ENCODE measurements at places on chromosomes 4 and X.

GRCh38 chr4:16203083-16203482 is 23.2 kb downstream of the TAPT1 start:
- no peak for DNase-seq

DNA sequence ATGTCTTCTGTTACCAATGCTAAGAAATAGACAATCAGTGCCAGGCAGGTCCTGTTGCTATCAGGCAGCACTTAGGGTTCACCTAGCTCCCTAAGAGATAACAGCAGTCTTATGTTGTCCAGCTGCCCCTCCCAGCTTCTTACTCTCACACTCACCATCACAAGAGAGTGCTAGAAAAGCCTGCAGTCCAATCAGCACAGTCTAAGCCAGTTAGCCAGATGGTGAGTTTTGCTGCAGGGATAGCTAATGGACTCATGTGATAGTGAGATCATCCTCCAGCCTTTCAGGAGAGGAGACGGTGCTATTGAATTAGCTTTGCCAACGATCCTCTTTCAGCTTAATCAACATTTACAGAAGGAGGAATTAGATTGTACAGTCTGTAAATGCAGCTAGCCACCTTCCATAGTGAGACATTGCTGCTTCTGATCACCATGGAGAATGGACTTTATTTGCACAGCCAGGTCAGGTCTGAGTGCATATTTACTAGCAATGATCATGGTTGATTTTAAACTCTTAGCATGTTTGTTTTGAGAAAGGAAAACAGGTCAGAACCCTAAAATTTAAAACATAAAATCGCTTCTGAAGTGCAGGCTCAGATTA is 438.3 kb downstream of the CENPC start:
- DNase-seq, result no peak

DNA sequence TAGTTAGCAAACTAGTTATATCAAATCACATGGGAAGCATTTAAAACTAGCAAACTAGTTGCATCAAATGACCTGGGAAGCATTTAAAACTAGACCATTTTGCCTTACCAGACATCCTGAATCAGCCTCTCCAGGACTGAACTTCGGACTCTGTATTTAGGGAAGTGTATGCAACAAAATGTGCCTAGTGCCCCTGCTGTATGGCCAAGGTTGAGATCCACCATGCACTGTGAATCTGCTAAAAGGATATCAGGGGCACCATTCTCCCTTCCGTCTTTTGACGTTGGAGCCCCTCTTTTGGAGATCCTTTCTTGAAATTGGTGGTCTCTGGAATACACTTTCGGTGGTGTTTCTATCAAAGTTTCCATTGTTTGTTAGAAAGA is 49.5 kb downstream of the CCNI start:
- no peak for DNase-seq

- no peak for DNase-seq
Observed at GRCh38 chr4:10442976-10443375, 14.2 kb downstream of the ZNF518B start.

DNA sequence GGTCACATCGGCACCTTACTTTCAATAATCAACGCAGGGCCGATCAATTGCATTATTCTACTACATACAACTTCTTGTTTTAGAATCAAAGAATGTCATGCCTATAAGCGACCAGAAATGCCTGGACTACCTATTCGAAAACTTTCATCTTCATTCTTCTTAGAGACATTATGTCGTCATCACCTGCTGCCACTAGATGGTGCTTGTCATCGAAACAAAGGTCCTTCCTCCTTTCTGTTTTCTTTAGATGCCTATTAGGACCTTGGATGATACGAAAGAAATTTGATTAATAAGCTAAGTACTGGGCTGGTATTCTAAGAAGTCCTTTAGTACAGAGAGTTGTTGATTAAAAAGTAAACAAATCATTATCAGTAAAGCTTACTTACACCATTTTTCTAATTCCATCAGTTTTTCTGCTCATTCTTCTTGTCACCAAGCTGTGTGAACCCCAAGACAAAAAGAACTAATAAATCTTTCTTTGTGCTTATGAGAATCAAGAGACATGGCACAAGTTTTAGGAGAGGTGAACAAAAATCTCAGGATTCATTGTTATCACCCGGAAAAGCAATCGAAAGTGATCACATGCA is 154.5 kb upstream of the SLC4A4 start:
- no peak for DNase-seq

DNA sequence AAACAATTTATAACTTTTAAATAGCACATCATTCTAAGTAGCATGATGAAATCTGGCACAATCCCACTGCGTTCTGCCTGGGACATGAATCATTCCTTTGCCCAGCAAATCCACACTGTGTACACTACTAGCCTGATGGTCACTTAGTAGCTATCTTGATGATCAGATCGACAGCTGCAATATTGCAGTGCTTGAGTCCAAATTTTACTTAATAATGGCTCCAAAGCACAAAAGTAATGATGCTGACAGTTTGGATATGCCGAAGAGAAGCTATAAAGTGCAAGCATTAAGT is 86.6 kb upstream of the NPNT start:
- DNase-seq, result no peak

DNA sequence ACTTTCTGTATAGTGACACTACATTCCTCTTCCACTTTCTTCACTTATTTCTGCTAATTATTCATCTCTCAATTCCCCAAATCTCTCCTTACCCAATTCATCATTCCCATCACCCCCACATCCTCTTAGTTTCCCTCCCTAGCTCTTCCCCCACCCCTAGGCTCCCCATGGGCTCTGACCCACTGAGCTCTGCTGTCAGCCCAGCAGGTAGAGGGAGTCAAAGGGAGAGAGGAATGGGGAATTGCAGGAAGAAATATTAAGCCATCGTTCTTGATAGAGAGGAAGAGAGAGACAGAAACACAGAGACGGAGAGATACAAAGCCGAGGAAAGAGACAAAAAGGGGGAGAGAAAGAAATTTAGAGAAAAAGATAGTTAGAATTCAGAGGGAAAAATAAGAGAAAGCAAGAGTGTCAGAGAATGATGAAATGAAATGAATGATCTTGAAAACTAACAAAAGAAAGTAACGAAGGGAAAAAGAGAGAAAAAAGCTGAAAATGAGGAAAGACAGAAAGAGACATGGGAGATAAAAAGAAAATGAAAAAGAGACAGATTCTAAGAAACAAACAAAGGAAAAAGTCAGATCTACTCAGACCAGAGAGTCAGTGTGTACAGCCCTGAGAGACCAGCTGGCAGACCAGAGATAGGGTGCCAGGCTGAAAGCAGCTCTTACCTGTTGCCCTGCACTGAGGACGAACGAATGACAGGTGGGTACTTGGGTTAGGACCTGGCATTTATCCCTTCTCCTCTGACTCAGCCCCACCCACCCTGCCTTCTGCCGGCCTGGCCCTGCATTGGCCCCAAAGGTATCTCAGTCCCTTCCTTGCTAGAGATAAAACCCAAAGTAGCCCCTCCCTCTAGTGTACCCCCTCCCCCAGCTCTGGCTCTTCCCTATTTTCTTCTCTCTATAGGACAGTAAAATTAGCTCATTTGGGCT is at the start of gene ALAS2:
Gene ALAS2, minus strand, starts transcription at position 707 of the 935 bp plus-strand sequence. CDS start 4,977 bp downstream, outside the sequence.
- no peak for DNase-seq

DNA sequence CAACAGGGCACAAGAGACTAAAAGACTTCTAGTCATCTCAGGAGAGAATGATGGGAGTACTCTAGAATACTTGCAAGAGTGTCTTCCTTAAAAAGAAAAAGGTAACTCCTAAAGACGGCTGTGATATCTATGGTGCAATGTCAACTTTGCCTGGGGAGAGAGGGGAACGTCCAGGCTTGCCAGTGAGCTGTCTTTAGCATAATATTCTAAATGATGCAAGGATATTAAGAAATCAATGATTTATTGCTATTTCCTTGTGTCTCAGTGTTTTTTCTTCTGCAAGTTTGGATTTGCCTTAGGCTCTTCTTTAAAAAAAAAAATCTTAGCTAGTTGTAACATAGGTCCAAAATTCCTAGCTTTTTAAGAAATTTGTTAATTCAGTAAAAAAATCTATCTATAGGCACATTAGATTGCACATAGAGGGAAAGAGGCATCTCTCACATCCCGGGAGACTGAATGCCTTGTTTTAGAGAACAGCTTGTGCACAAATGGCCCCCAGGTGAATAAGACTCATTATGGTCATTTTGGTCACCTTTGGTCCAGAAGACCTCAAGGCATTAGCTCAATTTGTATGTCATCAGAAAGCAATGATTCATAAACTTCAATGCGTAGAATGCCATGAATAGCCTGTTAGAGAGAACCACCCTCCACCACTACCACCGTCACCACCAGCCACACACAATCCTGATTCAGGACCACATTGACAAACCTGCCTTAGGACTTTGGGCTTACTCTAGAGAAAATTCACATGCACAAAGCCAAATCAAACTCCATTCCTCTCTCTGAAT is 104.1 kb downstream of the PALLD start:
- DNase-seq, result no peak

DNA sequence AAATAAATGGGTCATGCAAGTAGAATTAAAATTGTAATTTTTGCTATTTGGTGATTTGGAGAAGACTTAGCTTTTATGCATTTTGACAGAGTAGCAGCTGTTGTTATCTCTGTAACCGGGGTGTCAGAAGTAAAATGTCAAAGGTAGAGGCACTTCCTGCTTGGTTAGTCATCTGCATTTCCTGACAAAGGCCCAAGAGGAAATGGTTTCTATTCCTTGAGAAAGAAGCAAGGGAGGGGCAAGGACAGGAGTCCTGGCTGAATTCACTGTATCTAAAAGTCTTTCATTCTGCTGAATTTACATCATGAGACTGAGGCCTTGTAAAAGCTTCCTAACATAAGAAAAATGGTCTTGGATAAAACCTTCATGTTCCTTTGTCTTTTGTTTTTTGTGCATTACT is 550.9 kb upstream of the BOD1L1 start:
- no peak for DNase-seq

GRCh38 chr4:138674209-138674608 is 341.4 kb upstream of the NOCT start:
- DNase-seq, result no peak

- DNase-seq, result no peak
Observed at GRCh38 chr4:90007494-90008167, 113.0 kb downstream of the MMRN1 start.

DNA sequence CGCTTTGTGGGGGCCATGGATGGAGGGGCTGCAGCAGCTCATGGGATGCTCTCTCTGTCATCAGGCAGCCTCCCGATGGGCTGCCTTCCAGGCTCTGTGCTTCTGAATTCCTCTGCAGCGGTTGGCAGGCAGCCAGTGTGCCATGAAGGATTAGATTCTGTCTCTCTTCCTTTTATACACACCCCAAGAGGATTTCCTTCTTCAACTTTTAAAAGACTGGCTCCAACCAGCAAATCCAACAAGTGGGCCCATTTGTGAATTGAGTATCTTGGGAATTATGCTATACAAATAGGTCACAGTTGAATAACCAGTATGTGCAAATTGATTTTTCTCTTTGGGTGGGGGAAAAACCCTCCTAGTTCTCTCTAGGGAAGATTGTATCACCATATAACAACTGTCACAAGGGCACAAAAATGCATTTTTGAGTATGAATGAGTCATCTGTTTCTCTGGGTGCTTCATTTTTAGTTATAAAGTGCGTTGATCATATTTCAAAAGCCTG is 96.8 kb upstream of the FAT1 start:
- no peak for DNase-seq

DNA sequence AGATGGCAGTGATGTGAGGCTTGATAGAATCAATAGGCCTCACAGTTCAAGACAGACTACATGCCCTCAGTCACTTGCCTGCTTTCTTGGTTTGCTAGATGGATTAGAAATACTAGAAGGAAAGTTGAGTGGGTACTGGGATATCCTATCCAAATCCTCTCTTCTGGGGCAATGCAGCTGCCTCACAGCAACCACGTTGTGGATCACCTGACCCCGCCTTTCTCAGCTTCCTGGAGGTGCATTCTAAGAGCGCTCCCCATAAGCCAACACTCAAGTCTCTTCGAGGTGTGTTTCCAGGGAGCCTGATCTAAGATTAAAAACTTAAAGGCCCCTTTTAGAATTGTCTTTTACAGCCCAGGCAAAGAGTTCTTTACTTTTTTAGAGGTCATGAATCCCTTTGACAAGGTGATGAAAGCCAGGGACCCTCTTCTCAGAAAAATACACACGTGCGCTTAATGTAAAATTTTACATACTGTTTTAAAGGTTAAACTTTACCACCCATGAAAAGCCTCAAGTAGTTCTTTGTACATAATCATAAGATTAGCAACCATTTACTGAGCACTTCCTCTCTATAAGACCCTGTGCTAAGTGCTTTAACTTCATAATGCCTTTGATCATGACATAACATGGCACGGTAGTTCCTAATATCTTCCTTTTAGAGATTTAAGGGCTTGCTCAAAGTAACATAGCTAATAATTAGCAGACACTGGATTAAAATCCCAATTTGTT is 840 bp upstream of the RPL34 start:
- no peak for DNase-seq

GRCh38 chr4:9898596-9899305 is 117.3 kb downstream of the DRD5 start:
- DNase-seq, result no peak

DNA sequence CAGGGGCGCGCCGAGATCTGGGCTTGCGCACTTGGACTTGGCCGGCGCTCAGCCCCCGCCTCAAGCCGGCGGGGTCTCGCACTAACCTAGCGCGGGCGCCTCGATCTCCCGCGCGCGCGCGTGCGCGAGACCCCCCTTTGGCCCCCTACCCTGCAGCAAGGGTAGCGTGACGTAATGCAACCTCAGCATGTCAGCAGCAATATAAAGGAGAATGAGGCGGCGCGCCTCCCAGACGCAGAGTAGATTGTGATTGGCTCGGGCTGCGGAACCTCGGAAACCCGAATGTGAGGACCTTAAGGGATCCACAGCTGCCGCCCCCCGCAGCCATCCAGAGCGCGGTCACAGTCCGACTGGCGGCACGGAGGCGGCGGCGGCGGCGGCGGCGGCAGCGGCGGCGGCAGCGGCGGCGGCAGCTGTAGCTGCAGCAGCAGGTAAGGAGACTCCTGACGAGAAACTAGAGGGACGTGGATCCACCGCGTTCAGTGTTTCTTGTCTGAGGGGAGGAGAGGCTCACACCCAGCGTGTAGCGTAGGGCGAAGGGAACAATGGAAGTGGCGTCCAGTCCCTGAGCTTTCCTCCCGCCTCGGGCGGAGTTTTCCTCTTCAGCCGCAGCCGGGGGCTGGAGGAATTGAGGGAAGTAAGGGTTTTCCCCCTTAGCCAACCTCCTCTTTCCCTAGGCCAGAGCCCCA is at the start of the genes SATL1 and ZNF711:
Gene SATL1, minus strand, starts transcription at position 19 of the 689 bp plus-strand sequence. CDS start 134,811 bp downstream, outside the sequence.
Gene ZNF711, plus strand, starts transcription at position 231 of the 689 bp plus-strand sequence. CDS start 3,582 bp downstream, outside the sequence.
- no peak for DNase-seq

DNA sequence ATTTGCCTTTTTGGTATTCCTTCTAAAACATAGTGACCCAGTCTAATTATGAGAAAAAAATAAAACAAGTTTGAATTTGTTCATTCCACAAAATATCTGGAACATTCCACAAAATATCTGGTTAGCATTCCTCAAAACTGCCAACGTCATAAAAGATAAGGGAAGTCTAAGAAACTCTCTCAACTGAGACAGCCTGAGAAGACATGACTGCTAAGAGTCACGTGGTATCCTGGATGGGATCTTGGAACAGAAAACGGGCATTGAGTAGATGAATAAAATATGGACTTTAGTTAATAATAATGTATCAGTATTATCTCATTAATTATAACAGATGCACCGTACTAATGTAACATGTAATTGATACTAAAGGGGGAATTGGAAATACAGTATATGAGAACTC is 280.9 kb downstream of the ARAP2 start:
- no peak for DNase-seq
